ENCODE measurements at places on chromosomes 2 and 18. TPM values are rescaled to one million over a fixed set of nuclear protein-coding genes. Genes with fewer than 3 reads are reported as not detected.
A peak's percentile ranks its signal among the peaks of the same experiment; 100 is the strongest.

DNA sequence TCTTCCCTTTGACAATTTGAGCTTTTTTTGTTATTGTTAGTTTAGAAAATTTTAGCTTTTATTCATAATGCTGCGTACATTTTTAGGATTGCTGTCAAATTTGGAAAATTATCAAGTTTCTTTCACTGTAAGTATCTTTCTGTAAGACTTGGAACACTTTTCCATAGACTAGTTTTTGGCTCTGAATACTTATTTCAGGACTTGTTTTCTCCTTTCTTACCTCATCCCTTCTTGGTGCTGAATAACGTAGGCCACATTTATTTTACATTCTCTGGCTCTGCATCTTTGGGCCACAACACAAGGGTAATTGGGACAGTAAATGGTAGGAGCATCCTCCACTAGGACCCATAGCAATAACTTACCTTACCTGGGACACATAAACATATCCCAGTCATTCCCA is 85.1 kb downstream of the CCDC85A start:
- DNase-seq = no peak

Gene SLC8A1
- 105 TPM for total RNA-seq

DNA sequence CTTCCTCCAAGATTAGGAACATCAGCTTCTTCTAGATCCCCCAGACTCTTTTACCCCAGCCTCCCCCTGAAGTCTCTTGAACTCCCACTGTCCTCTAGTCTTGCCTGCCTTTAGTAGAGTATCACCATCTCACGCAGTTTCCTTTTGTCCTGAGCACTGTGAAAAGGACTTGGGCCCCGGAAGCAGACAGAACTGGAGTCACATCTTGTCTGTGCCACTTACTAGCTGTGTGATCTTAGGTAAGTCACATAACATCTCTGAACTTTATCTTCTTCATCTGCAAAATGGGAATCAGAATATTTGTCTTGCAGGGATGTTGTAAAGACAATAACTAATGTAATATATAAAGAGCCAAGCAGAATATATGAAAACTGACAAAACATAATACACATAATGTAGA is 8.4 kb upstream of the TRABD2A start:
- DNase-seq = no peak

Gene SIX2
- under 0.01 TPM for total RNA-seq

DNA sequence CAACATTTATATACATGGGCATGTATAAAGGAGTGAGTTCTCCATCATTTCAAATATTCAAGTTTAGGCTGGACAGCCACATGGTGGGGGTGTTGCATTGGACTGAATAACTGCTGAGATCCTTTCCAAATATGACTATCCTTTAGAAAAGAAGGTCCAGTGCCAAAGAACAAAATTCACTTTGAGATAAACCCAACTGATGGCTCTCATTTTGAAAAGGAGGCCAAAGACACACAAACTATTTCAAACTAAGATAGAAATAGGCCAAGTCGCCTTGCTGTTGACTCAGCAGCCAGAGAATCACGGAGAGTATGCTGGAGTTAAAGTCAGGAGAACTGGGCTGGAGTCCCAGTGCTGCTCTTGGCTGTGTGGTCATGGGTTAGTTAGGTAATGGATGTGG is 204.5 kb upstream of the LRATD1 start:
- no peak for DNase-seq

- DNase-seq = peak; percentile 95
Measured at GRCh38 chr18:23982155-23983079, 32.1 kb upstream of the TTC39C start.

Gene HRH4
- total RNA-seq = not detected

Gene COL3A1
- 200 TPM for total RNA-seq

Gene KCNG2
- not detected for total RNA-seq
